Heart right ventricle (tissue), 16 donors: ENCODE measurements at places on chromosomes 7 and 10. TPM values are rescaled to one million over a fixed set of nuclear protein-coding genes. Genes with fewer than 3 reads are reported as not detected.

Gene NME8
- total RNA-seq: not detected

Gene OGDHL
- total RNA-seq: 1.00 TPM

Gene SFTPA1
- total RNA-seq: not detected

Gene NKX1-2
- not detected for total RNA-seq

Gene DUSP5
- 53.7 TPM for total RNA-seq

Gene COL26A1
- total RNA-seq: not detected

DNA sequence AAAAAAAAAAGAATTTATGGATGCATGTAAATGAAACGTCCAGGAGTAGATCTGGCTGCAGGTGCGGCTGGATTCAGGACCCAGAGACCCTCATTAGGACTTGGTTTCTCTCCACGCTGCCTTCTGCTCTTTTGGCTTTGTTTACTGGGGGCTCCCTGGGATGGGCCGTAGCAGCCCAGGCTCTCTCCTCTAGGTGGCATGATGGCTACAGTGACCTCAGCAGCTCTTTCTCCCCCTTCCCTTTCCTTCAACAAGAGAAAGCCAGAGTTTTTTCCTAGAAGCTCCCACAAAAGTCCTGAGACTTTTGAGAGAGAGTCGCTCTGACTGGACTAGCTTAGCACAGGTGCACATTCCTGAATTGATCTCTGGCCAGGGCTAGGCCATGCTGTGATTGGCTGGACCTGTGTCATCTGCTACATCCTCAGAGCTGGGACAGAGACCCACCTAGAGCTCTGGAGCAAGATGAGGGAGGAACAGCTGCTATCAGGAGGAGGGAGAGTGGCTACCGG lies 67.8 kb upstream of the PDCD4 start:
- H3K27ac ChIP-seq: no peak overlapping the region
- H3K36me3 ChIP-seq: no peaks in the 10 kb centered on the region
- no peaks in the 10 kb centered on the region for H3K27me3 ChIP-seq
- H3K4me1 ChIP-seq: peaks cover 30% of the 10 kb centered on the region

DNA sequence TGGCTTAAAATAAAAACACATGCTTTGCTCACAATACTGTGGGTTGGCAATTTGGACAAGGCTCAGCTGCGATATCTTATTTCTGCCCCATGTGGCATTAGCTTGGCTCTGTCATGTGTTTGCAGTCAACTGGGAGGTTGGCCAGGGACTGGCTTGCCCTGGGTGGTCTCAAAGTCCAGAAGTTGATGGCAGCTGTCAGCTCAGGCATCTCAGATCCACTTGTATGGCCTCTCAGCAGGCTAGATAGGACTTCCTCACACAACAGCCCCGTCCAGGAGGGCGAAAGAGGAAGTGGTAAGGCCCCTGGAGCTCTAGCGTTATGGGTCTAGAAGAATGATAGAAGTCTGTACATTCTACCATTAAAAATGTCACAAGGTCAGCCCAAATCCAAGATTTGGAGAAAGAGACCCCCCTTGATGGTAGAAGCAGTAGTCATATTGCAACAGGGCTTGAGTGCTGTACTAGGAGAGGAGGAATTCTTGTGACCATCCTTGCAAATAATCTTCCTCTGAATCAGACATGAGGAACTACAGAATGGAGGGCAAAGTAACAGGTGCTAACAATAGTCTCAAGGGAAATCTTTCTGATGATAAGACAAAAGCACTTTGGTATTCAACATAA lies 166.2 kb downstream of the FAM107B start:
- H3K36me3 ChIP-seq: no peaks in the 10 kb centered on the region
- H3K27ac ChIP-seq: no peak overlapping the region
- peaks cover 4% of the 10 kb centered on the region for H3K4me1 ChIP-seq
- no peak overlapping the region for H3K4me3 ChIP-seq

DNA sequence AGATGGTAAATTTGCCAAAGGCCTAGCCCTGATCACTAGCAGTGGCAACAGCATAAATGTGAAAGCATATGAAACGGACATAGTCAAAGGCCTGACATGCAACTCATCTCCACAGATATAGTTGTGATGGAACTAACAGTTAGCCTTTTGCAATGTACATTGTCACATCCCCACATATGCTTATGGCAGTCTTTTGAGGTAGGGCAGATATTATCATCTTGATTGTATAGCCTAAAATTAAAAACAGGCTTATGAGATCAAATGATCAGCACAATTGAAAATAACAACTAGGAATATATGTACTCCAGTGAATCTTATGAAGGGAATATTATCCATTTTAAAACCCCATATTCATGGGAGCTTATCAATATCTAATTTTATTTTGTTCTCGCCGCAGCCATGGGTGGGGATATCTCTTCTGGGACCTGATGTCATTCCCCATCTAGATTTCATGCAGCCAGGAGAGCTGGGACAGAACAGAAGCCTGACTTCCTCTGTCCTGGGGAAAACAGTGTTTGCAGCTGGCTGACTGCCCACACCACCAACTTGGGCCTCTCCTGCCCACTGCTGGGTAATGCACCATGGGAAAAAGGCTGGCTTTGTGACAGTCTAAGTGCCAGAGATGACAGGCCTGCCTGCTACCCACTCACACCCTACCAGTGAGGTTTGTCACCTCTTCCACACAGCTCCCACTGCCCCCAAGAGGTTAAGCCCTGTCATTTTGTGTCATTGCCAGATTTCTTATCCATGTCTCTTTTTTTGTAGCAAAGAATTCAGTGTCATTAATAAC lies 180.2 kb upstream of the FZD1 start:
- peaks cover 17% of the 10 kb centered on the region for H3K4me1 ChIP-seq
- no peaks in the 10 kb centered on the region for H3K36me3 ChIP-seq
- no peaks in the 10 kb centered on the region for H3K27me3 ChIP-seq
- peak; percentile 55 for DNase-seq

- no peak for DNase-seq
- no peaks in the 10 kb centered on the region for H3K4me1 ChIP-seq
- H3K4me3 ChIP-seq: no peak overlapping the region
- no peak overlapping the region for H3K27ac ChIP-seq
- H3K36me3 ChIP-seq: no peaks in the 10 kb centered on the region
Measured at GRCh38 chr10:45235798-45236220, 79.6 kb downstream of the OR13A1 start.

DNA sequence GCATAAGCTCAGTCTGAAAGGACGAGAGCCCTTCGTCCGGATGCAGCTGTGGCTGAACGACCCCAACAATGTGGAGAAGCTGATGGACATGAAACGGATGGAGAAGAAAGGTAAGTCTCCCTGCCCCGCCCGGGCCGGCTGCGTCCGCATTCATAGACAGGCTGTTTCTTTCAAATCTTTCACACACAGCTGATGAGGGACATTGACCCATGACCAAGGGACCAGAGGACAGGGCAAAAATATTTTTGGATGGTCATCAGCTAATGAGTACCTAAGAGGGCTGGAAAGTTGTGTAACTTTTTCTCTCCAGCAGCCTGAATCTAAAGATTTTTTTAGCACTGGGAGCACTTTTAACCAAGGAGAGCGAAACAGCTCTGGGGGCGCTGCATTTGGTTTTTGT lies 52.5 kb upstream of the SH2B2 start:
- H3K4me3 ChIP-seq: no peak overlapping the region
- no peak for DNase-seq
- H3K4me1 ChIP-seq: peaks cover 21% of the 10 kb centered on the region

DNA sequence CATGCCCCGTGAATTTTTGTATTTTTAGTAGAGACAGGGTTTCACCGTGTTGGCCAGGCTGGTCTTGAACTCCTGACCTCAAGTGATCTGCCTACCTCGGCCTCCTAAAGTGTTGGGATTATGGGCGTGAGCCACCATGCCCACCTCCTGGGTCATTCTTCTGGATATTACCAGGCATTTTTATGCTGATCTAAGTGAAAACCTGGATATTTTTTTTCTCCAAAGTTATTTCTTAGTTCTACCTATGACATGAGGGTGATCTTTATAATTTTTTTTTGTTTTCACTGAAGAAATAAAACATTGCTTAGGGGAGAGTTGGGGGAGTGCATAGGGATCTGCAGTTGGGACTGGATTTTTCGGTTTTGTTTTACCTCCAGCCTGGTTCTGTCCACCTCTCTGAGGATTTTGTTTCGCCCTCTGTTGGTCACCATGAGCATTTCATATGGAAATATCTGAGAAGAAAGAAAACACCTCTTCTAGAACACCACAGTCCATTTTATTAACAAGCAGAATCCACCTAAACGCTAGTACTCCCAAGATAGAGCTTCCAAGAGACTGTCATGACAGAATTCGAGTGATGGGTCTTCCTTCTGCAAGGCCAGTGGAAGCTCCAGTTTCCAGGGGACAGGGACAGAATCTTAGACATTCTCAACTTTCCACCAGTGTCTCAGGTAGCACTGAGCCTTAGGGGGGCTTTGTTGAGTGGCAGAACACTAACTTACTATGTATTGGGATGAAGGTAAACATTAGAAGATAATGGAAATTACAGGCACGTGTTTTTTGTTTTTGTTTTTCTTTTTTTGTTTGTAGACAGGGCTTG lies 33.4 kb upstream of the AFAP1L2 start:
- H3K27ac ChIP-seq: no peak overlapping the region
- H3K4me1 ChIP-seq: no peaks in the 10 kb centered on the region
- no peaks in the 10 kb centered on the region for H3K27me3 ChIP-seq
- H3K4me3 ChIP-seq: no peak overlapping the region
- peaks cover 99% of the 10 kb centered on the region for H3K36me3 ChIP-seq
- no peak for DNase-seq

GRCh38 chr7:135966341-135967043 lies 10.7 kb downstream of the MTPN start:
- H3K27ac ChIP-seq: no peak overlapping the region
- no peaks in the 10 kb centered on the region for H3K4me1 ChIP-seq
- H3K36me3 ChIP-seq: no peaks in the 10 kb centered on the region
- no peak for DNase-seq
- H3K4me3 ChIP-seq: no peak overlapping the region

- no peaks in the 10 kb centered on the region for H3K27me3 ChIP-seq
- no peaks in the 10 kb centered on the region for H3K4me1 ChIP-seq
- H3K4me3 ChIP-seq: no peak overlapping the region
- no peak for DNase-seq
- peaks cover 18% of the 10 kb centered on the region for H3K36me3 ChIP-seq
Measured at GRCh38 chr7:38760226-38760625, 129.1 kb upstream of the AMPH start.

- no peaks in the 10 kb centered on the region for H3K36me3 ChIP-seq
- H3K27me3 ChIP-seq: no peaks in the 10 kb centered on the region
- H3K27ac ChIP-seq: no peak overlapping the region
- H3K4me1 ChIP-seq: no peaks in the 10 kb centered on the region
Measured at GRCh38 chr7:129381710-129382484, 52.3 kb upstream of the STRIP2 start.

- no peaks in the 10 kb centered on the region for H3K36me3 ChIP-seq
- H3K4me1 ChIP-seq: peaks cover 7% of the 10 kb centered on the region
- H3K4me3 ChIP-seq: no peak overlapping the region
- no peaks in the 10 kb centered on the region for H3K27me3 ChIP-seq
Measured at GRCh38 chr10:1034758-1035157, 9.1 kb upstream of the IDI2 start.

- H3K4me1 ChIP-seq: no peaks in the 10 kb centered on the region
- no peak overlapping the region for H3K27ac ChIP-seq
- no peaks in the 10 kb centered on the region for H3K36me3 ChIP-seq
- no peak overlapping the region for H3K4me3 ChIP-seq
- no peak for DNase-seq
Measured at GRCh38 chr7:27123477-27124053, 7.0 kb downstream of the HOXA4 start.

GRCh38 chr10:96743988-96744585 lies 23.8 kb upstream of the PIK3AP1 start:
- DNase-seq: no peak
- no peak overlapping the region for H3K4me3 ChIP-seq
- H3K36me3 ChIP-seq: no peaks in the 10 kb centered on the region
- H3K4me1 ChIP-seq: no peaks in the 10 kb centered on the region
- H3K27ac ChIP-seq: no peak overlapping the region

GRCh38 chr7:37449621-37450020 lies 957 bp upstream of the ELMO1 start:
- peak overlapping the region; percentile 74 for H3K4me3 ChIP-seq
- peaks cover 15% of the 10 kb centered on the region for H3K4me1 ChIP-seq

DNA sequence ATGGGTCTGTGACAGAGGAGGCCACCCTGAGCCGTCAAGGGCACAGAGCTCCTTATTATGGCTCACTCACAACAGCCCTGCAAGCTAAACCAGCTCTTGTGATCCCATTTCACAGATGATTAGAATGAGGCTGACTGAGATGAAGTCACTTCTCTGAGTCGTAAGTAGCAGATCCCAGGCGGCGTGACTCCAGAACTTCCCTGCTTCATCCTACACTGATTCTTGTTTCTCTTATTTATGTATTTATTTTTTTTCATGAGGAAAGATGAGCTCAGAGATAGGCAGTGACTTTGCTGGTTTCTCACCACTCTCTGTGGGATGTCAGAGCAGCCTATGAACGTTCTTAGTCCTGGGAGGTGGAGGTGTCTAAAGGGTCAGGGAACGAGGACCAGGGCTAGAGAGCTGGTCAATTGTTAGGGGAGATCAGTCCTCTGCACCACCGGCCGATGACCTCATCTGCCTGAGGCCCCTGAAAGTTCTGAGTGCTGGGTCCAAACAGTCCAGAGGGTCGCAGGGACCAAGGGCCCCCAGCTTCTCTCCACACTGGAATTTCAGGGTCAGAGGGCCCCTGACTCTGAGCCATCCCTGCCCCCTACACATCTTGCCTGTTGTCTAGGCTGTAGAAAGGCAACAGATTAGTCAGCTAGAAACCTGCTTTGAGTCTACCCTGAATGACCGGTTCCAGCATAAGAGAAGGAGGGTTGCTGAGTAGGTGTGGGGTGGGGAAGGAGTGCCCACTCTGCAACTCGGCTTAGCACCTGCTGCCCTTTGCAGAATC lies 17.9 kb downstream of the CLRN3 start:
- H3K36me3 ChIP-seq: no peaks in the 10 kb centered on the region
- H3K4me1 ChIP-seq: no peaks in the 10 kb centered on the region
- H3K27ac ChIP-seq: no peak overlapping the region
- H3K4me3 ChIP-seq: no peak overlapping the region
- DNase-seq: no peak

GRCh38 chr7:6186577-6186976 lies 85.8 kb downstream of the CYTH3 start:
- no peak overlapping the region for H3K4me3 ChIP-seq
- DNase-seq: no peak
- no peak overlapping the region for H3K27ac ChIP-seq
- H3K27me3 ChIP-seq: no peaks in the 10 kb centered on the region

DNA sequence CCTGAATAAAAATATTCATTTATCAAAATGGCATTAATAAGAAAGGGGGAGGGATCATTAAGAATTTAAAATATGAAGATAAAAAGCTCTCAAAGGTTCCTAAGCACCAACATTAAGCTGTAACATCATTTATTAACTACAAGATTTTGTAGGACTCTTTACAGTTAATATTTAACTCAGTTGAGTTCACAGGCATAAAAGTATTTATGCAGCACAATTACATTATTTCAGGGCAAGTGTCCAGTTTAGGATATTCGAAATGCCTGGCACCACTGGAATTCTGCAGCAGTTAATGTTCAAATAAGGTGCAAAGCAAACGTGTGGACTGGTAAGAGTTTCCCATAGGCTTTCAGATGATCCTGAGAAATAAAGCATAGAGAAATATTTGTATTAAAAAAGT lies 30.5 kb downstream of the NPS start:
- no peak for DNase-seq
- no peaks in the 10 kb centered on the region for H3K27me3 ChIP-seq

- no peak overlapping the region for H3K27ac ChIP-seq
- H3K27me3 ChIP-seq: no peaks in the 10 kb centered on the region
Measured at GRCh38 chr10:109737009-109737408, 186.3 kb downstream of the XPNPEP1 start.

GRCh38 chr7:30487371-30487770 lies 8.8 kb upstream of the NOD1 start:
- no peak overlapping the region for H3K27ac ChIP-seq
- H3K4me3 ChIP-seq: no peak overlapping the region
- DNase-seq: no peak
